Stimulated activated CD8-positive, alpha-beta memory T cell treated with anti-CD3 and anti-CD28 coated beads, Interleukin-15, amount 100 ng/mL, for 48 hours (primary cell): ENCODE measurements at places on chromosomes 11 and 22.

- DNase-seq = no peak
These were observed 66.6 kb downstream of the ATXN10 start for GRCh38 chr22:45738206-45738605.

- DNase-seq = peak; percentile 92
These were observed 1.5 kb downstream of the LGALS1 start for GRCh38 chr22:37676736-37677492.

GRCh38 chr22:50027639-50028537 is 15.3 kb upstream of the IL17REL start:
- no peak for DNase-seq

GRCh38 chr11:102346456-102346747 is 612 bp upstream of the BIRC2 start:
- no peak for DNase-seq

DNA sequence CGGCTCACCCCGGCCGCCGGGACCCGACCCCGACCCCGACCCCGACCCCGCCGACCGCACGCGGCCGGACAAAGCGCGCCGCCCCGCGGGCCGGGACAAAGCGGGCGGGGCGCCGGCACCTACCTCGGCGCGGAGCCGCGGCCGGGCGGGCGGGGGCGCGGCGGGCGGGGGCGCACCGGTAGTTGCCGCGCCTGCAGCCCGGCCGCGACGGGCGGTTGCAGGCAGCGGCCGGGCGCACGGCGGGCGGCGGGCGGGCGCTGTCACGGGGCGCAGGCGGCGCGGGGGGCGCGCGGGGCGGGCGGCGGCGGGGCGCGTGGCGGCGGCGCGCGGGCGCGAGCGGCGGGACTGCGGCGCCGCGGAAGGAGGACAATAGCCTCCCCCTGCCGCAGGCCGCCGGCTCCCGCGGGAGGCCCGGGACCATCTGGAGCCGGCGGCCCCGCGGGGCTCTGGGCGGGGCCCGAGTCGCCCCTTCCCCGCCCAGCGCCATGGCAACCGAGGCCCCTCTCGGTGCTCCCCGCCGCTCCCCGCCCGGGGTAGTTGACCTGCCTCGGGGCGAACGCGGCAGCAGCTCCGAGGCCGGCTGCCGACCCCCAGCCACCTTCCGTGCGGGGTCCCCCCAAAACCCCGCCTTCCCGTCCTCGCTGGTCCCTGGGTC is 851 bp downstream of the SPTBN2 start:
- no peak for DNase-seq

- no peak for DNase-seq
These were observed 965.7 kb upstream of the FAT3 start for GRCh38 chr11:91258876-91259275.

GRCh38 chr11:33660962-33661361 is 39.7 kb downstream of the C11orf91 start:
- no peak for DNase-seq

DNA sequence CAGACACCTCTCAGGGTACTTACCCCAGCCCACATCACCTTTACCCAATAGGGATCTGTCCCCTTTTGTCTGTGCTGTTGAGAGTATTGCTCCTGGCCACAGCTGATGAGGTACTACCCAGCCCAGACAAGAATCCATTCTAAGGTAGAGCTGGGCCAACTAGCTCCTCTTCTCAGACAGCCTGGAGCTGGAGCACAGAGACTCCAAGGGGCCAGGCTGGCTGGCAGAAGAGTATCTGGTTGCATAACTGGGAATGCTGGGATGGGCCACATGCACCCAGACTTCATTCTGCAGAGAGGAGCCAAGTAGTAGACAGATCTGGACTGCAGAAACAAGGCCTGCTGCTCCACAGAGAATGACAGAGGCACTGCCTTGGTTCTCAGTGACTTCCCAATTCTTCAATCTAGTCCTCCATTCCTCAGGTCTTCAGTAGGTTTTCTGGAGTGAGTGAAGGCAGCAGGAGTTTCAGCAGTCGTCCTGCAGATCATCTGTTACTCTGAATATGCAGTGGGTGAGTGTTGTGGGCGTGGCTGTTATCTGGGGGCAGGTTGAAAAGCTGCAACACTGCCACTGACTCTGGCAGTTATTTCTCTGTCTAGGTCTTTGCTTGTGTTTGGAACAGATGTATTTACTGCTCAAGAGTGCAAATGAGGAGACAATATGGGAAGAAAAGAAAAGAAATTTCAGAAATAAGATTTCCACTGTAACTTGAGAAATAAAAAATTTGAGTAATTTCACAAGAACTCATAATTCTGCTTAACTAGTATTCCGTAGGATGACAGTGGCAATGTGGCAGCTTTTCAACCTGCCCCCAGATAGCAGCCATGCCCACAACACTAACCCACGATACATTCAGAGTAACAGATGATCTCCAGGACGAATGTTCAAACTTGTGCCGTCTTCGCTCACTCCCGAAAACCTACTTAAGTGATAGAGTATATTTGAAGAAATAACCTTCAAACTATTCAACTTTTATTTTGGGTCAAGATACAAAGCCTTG is 34.9 kb downstream of the MAPK1 start:
- no peak for DNase-seq

DNA sequence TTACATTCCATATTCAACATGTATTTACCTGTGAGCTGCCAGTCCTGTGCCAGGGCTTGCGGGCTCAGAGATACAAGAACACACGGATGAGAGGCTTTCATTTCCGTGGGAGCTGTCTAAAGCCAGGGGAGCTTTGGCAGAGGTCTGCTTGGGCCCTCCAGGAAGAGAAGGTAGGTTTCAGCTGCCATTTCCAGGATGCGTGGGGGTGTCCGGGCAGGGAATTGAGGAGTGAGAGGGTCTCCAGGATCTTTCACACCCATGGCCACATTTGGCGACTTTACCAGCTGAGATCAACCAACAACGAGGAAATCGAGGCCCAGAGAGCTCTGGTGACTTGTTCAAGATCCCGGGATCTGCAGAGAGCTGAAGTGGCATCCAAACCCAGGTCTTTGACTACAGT is 119.6 kb downstream of the BUD13 start:
- no peak for DNase-seq

GRCh38 chr11:126483621-126484195 is 128.2 kb downstream of the ST3GAL4 start:
- DNase-seq = no peak

- DNase-seq = no peak
These were observed 104.0 kb downstream of the FAR1 start for GRCh38 chr11:13772223-13773046.

- no peak for DNase-seq
These were observed 201.5 kb downstream of the TRIM29 start for GRCh38 chr11:119936426-119936825.

GRCh38 chr11:27209562-27210005 is 153.4 kb downstream of the CCDC34 start:
- no peak for DNase-seq

DNA sequence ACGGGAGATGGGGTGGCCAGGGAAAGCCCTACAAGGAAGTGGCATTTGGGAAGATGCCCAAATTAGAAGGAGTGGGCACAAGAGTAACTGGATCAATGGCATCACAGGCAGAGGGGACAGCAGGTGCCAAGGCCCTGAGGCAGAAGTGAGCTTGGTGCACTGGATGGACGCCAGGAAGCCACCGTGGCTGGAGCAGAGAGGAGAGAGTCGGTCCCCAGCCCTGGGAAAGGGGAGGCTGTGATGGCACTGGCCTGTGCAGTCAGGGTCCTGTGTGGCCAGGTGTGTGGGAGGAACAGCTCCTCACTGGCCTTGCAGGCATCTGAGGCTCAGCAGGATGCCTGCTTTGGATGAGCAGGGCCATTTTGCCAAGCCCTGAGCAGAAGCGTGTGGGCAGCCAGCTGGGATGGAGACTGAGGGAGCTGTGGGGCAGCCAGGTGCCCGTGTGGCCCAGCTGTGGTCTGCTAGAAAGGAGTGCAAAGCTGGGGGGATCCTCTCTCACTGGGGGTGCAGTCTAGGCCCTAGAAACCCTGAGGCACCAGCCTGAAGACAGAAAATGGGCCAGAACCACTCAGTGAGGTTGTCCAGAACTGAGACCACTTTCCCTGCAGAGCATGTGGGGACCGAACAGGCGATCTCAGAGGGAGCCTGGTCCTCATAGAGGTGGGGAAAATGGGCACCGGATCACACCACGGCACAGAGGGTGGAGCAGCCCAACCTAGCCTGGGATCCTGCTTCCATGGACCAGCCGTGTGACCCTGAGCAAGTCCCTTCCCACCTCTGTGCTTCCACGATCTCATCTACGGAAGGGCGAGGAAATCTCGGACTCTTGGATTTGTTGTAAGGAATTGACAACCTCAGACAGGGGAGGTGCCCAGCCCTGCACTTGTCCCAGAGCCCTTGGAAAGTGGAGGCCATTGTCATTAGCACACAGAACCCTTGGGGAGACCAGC is 78.6 kb upstream of the RTL6 start:
- no peak for DNase-seq
